ELR (cell line): ENCODE measurements at places on chromosomes 2 and 18.

DNA sequence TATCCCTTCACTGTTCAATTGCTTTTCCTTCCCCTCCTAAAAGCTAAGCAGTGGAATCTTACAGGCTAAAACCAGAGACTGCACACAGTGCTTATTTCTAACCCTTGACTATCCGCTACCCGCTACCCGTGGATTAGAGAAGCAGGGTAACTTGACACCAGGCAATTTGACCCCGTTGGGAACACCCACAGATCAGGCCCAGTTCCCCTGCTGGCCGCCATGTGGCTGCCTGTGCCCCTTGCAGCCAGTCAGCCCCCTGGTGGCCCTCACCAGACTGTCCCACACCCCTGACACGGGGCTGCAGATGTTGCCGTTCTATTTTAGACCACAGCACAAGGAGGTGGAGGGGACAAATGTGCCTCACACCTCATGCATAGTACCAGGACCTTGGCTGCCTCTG lies 74.8 kb downstream of the TXNL1 start:
- DNase-seq, result peak; percentile 8

DNA sequence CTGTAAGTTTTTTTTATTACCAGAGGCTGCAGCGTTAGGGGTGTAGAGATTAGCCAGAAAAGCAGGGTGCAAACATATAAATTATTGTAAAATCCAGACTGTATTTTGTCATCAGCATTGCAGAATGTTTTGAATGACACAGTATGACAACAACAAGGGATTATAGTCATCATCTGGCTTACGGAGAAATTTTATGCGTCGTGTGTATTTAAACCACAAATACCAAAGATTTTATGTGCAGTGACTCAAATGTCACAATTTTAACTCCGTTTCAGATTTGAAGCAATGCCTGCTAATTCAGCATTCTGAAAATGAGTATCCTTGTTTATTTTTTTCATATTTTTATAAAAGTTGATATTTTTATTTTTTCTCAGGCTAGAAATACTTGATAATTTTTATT lies 19.4 kb upstream of the TMX3 start:
- DNase-seq, result peak; percentile 80

DNA sequence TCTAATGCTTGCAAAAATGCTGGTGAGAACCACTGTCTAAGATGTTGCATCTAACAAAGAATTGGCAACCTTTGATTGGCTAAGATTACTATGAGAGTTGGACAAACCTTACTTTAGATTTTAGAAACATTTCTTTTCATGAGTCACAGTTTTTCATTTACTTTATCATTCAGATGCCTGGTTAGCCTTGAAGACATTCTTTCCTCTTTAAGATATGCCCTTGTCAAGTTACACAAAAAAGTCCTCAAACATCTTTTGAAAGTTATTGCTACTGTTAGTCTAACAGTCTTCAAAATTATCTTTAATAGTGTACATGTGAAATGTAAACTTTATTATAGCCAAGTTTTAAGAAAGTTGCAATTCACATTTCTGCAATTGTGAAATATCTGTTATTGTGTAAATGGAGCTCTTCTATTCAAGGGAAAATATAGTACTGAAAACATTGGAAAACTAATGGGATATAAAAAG lies 276.3 kb downstream of the RND3 start:
- DNase-seq, result peak; percentile 26

DNA sequence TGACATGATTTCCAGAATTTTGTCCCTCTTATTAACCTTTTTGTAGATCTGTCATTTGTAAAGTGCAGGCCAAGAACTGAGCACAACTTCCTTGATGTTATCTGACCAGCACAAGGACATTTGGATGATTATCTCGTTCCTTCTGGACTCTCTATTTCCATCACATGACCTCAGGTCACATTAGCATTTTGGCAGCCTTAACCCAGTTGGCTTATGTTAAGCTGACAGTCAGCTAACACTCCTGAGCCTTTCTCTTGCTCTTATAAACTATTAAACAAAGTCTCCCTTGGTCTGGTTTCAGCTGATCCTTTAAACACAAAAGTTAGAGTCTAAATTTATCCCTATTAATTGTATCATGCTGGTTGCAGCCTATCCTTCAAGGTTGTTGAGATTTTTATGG lies 167.2 kb upstream of the RBBP8 start:
- DNase-seq, result no peak

- DNase-seq, result no peak
Observed at GRCh38 chr2:174512345-174512744, 25.5 kb upstream of the GPR155 start.

DNA sequence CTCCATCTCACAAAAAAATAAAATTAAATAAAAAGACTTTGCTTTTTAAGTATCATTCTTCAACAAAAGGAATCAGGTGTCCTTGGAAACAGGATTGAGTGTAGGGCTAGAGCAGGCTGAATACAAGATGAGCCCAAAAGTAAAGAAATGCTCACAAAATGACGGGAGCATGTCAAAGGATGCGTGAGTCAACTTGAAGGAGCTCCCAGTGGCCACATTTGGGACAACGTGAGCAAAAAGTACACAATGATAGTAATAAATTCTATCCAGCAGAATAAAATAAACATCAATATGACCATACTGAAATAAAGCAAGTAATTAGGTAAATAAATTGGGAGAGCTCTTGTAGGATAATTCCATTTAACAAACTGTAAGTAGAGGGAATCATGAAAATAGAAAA lies 220.7 kb downstream of the PHLPP1 start:
- no peak for DNase-seq

DNA sequence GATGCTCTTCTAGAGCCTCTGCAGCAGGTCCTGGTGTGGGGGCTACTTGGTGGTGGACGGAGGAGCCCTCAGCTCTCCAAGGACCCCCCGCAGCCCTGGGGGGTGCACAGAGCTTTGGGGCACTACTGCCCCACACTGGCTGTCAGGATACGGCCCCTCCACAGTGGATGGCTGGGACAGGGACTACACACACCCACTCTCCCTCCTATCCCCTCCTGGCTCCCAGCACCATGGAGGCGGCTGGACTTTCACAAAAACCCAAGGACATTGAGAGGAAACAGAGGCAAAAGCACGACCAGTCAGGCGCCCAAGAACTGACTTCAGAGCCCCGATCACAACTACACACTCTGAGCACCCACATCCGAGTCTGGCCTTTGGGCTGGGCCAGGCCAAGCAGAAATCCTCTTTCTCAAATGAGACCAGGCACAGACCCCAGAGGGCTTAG lies 12.6 kb downstream of the GPR35 start:
- no peak for DNase-seq

DNA sequence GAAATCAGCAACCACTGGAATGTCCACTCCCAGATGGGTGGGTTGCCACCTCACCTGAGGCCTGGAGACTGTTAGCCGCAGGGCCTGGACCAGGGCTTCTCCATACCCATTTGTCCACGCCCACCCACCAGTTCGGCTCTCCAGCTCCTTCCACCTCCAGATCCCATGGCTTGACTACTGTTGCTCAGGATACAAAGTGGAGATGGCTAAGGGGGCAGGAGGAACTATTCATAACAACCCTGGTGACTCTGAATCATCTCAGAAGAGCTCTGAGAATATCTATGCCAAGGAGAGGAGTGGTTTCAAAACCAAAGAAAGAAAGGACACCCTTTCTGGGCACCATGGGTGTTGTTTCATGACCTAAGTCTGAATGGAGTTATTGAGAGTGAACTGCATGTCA lies 145.8 kb downstream of the LAMA3 start:
- DNase-seq, result no peak

DNA sequence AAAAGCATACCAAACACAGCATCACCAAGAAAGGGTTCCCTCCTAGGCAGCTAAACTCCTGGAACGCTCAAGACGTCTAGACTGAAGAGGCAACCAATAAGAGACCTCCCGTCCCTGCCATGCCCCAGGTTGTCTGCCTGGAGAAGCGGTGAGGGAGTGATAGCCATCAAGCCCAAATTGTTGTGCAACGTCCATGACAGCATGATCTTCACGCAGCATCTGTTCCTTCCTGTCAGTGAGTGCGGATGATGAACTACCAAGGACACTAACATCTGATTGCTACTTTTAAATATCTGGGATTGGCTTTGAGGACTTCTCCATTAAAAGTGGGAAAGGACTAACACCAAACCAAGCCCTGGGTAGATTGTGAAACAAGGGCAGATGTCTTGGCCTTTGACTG lies 149.7 kb downstream of the TXNL1 start:
- DNase-seq, result no peak

GRCh38 chr2:236408090-236408489 lies 143.9 kb upstream of the ASB18 start:
- DNase-seq, result no peak

GRCh38 chr2:53403792-53404413 lies 363.7 kb upstream of the CHAC2 start:
- peak; percentile 97 for DNase-seq

DNA sequence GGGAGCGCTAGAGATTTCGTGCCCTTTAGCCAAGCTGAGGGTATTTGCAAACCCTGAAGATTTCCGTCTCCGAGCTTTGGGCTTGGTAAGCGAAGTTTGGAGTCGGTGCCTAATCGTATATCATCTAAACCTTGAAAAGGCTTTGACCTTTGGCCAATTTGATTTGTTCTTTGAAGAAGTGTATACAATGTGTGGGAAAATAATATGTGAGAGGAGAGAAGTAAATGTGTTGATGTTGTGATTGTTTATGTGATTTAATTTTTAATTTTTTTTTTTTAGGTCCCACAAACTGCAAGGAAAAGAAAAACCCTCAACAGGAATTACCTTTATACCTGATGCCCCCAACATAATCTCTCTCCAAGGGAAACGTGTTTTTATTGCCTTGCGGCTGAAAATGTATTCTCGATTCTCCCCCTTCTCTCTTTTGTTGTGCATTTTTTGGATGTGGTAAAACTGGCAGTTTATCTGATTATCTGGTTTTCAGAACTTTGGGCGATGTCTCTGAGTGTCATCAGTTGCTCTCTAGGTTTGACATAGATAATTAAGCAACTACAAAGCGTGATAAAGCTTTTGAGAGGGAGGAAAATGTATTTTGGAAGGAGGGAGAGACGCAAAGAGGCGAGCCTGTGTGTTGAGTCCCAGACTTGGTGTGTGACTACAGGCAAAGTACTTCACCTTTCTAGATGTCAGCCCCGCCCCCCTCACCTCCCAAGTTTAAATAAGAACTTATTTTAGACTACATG lies 912 bp upstream of the FBXO11 start:
- DNase-seq, result peak; percentile 23

- no peak for DNase-seq
Observed at GRCh38 chr2:46284796-46285195, 12.4 kb upstream of the EPAS1 start.
